A673 (cell line): ENCODE measurements at places on chromosomes 13 and 19. TPM values are rescaled to one million over a fixed set of nuclear protein-coding genes. Genes with fewer than 3 reads are reported as not detected.

PRTN3 gene
- not detected in 2 replicates for total RNA-seq

SLITRK6 gene
- total RNA-seq, result 1.1 and 1.3 TPM in 2 replicates

RHPN2 gene
- total RNA-seq, result 10.5 and 12.1 TPM in 2 replicates

SHC2 gene
- total RNA-seq, result 1.1 and 2.0 TPM in 2 replicates

GRCh38 chr19:7908742-7909461, 5.2 kb downstream of the MAP2K7 start:
- DNase-seq, result no peak

DNA sequence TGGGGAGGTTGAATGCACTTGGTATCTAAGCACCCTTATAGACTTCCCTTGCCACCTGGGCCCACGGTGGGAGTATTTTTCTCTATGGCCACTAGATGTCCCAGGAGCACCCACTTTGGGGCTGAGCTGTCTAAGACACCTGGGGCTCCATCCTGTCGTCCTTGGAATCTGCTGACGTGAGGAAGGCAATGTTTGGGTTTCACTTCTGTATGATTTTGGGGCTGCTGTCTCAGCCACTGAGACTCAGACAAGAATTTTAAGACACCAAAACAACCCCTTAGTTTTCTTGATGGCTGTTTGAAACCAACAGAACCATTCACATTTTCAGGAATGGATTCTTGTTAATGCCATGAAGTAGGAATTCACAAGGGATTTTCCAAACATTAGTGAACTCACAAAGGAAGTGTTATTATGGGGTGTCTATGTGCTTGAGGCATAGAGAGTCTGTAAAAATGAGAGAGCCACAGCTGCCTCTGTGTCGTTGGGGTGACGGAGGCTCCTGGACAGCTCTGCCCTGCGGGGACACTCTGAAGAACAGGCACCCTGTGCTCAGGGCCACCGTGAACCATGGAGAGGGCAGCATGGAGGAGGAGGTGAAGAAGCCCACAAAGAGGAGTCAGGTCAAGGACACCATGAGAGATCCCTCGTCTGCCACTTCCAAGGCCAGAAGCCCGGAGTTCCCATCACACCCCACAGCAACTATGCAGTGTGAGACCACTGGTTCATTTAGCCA, 106.8 kb upstream of the SPATA13 start:
- DNase-seq, result peak; percentile 80

- DNase-seq, result no peak
Measured at GRCh38 chr13:76836311-76836710, 49.9 kb downstream of the KCTD12 start.

- DNase-seq, result peak; percentile 15
Measured at GRCh38 chr13:41458761-41459431, 1.5 kb downstream of the RGCC start.

GRCh38 chr19:14333101-14333871, 48.0 kb upstream of the ADGRE5 start:
- DNase-seq, result peak; percentile 61

GRCh38 chr13:80577285-80577684, 236.4 kb upstream of the SPRY2 start:
- no peak for DNase-seq

DNA sequence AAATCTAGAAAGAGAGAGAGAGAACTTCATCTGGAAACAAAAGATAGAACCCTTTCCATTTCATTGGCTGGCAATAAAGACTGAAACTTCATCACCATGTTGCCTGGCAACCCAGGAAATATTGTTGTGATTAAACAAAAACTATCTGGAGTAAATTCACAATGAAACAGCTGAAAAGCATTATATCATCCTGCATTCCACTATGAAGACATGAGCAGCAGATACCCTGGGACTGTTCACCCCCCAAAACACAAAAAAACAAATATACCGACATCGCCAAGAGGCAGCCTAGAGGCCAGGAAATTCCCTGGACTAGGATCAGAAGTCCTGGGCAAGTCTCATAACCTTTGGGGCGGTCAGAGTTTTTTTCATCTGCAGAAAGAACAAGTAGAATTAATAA, 158.3 kb downstream of the FOXO1 start:
- DNase-seq, result no peak
